ENCODE measurements at places on chromosomes 4 and X.

DNA sequence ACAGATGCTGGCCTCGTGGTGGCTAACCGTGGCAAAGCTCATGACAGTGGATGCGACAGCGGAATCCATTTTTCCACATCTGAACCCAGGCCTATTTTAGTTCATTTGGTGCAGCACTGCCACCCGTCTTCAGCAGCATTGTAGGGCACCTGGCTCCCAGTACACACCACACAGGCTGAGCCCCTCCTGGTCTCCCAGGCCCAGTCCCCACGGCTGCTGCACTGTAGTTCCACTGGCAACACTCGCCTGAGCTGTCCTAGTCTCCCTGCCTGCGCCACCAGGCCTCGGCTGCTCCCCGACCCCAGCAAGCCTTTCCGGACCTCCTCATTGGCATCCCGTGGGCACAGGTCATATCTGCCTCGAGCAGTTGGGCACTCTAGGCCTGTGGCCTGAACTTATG lies 76.2 kb downstream of the MTMR1 start:
- DNase-seq: no peak

DNA sequence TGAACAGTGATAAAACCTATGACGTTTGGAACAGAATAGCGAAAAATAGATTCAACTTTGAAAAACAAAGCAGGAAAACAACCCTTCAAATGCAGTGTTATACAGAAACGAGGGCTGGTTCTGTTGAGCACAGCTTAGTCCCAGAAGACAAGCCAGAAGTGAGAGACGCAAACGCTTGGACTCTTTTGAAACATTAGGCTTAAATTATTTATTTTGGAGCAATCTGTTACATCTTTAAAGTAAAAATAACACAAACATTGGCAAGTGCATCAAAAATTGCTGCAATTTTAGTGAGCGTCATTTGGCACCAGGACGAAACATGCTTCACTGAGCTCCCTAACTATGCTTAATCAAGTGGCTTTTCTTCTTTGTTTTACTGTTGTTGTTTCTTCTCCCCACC lies 63.5 kb downstream of the ENPP6 start:
- DNase-seq: no peak

DNA sequence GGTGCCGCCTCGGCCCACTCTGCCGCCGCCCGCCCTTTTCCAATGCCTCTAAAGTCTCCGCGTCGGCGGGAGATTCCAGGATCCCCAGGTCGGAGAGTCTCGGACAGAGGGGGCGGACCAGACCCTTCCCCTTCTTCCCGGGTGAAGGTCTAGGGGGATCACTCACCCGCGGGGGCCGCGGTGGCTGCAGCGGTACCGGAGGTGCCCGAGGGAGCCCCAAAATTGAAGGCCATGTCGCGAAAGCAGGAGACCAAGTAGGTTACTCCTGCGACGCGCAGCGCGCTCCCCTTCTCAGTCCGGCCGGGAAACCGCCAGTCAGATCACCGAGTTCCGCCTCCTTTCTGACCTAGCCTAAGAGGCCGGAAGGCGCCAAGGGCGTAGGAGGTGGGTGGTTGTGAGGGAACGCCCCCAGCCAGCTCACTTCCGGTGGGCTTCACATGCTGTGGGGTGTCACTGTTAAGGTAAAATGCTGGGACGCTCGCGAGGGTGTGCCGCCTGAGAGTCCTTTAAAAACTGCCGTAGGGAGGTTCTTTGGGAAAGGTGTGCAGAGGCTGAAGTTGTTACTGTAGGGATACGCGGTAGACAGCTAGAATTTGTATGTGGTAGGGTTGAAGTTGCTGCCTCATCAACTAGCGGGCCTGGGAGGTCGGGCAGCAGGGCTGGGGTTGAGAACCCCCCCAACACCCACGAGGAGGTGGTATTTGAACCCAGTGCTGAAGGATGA lies at the start of gene NUP54:
Gene NUP54, minus strand, starts transcription at position 256 of the 724 bp plus-strand sequence. Its CDS starts 23 bp downstream, at position 233.
- DNase-seq: peak; percentile 96

DNA sequence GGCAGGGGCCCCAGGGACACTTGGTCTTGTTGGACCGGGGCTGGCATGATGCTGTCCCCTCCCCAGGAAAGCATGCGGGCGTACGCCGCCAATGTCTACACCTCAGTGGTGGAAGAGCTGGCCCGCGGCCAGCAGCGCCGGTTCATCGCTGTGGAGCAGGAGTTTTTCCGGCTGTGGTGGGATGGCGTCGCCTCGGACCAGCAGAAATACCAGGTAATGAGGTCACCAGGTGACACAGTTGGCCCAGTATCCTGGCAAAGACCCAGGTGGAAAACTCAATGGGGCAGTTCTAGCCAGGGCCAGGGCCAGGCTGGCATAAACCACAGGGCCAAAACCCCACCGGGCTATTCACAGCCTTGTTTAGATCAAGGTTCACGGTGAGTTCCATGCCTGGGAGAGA lies 1.5 kb downstream of the MAN2B2 start:
- DNase-seq: no peak

DNA sequence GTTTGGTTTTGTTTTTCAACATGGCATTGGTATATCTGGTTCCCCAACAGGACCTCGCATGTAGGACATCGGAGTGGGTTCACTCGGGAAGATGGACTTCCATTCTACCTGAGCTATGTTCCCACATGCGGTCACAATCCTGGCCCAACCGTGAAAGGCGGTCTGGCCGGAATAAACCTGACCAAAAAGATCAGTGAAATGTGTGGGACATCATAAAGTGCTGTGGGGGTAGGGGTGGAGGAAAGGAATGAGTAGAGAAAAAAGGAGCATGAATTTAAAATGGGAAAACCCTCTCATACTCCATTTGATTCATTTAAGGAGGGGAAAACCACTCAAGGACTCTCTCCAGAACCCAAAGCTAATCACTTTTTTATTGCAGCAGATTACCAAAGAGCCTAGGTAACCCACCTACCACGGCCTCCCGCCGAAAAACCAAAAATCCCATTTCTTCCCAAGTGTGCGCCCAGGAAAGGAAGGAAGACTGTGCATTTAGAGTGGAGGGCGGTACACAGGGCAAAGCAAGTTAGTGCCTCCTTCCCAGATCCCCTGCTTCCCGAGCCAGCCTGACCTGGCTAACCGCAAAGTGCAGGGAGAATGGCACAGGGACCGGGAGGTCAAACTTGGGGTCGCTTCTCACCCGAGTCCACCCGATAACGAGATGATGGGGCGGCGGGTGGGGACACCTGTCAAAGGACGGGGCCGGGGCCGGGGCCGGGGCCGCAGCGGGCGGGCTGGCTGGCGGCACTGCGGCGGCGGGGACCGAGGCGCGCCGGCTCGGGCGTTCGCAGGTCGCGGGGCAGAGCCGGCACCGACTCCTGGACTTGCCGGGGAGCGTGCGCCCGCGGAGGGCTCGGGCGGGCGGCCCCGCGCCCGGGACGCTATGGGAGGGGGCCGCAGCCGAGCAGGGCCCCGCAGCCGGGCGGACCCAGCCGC lies 669 bp downstream of the TMEM150C start:
- no peak for DNase-seq

DNA sequence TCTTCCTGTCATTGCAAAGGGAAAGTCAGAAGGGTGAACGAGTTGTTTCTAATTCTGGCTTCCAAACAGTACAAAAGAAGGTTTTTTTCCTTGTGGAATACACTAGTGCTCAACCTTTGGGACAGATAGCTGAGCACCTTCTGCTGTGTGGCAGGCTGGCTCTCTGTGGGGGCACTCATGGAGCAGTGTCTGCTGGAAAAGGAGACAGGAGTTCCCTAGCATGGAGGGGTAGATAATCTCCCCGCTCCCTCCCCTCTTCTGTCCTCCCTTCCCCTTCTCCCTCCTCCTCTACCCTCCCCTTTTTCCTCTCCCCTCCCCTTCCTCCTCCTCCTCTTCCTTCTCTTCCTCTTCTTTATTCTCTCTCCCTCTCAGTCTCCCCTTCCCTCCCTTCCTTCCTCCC lies 62.4 kb upstream of the MTM1 start:
- no peak for DNase-seq

DNA sequence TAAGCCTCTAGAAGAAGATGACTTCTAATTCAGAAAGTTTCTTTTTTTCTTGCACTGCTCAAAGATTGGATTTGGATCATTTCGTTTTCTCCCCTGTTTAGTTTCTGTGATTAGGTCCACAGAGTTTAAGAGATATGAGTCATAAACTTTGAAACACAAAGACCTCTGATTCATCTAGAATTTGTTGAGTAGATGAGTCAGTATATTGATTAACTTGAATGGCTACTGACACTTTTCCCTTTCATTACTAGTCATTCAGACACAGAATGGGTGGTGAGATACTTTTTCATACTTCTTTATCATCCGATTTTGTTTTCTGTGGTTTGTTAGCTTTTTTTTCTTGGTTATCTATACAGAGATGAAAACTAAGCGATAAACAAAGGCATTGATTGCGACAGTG lies 34.1 kb upstream of the AFF2 start:
- DNase-seq: no peak

DNA sequence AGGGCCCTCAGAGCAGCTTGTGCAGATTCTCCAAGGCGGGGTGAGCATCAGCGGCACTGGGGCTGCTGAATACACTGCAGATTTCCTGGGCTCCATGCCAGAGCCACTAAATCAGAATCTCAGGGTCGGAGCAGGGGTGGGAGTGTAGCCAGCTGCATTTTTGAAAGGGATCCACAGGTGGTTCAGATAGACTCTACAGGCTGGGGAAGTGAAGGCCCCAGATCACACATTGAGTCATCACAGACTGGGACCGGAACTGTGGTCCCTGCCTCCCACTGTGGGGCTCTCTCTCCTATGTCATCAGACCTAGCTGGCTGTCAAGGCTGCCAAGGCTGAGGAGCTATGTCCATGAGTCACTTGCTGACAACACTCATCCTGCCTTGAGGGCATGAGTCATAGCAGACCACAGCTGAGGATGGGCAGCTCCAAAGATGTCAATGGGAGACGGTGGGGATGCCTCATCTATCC lies 162.3 kb upstream of the MAMLD1 start:
- DNase-seq: peak; percentile 83
